ENCODE measurements at places on chromosomes 6 and 20.

DNA sequence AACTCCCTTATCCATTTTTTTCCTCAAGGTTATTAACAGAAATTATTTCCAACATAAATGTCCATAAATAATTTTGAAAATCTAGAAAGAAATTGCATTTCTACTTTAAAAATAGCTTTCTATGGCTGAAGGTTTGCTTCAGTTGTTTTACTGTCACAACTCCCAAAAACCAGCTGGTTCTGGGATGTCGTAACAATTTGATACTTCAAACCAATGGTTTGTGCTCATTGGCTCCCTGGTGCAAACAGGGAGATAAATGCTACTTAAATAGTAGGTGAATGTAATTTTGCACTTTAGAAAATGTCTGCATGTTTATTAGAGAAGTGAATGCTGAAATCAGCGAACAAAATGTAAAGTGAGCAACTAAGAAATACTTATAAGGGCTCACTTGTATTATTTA lies 31.1 kb downstream of the LAMA2 start:
- no peak for DNase-seq

DNA sequence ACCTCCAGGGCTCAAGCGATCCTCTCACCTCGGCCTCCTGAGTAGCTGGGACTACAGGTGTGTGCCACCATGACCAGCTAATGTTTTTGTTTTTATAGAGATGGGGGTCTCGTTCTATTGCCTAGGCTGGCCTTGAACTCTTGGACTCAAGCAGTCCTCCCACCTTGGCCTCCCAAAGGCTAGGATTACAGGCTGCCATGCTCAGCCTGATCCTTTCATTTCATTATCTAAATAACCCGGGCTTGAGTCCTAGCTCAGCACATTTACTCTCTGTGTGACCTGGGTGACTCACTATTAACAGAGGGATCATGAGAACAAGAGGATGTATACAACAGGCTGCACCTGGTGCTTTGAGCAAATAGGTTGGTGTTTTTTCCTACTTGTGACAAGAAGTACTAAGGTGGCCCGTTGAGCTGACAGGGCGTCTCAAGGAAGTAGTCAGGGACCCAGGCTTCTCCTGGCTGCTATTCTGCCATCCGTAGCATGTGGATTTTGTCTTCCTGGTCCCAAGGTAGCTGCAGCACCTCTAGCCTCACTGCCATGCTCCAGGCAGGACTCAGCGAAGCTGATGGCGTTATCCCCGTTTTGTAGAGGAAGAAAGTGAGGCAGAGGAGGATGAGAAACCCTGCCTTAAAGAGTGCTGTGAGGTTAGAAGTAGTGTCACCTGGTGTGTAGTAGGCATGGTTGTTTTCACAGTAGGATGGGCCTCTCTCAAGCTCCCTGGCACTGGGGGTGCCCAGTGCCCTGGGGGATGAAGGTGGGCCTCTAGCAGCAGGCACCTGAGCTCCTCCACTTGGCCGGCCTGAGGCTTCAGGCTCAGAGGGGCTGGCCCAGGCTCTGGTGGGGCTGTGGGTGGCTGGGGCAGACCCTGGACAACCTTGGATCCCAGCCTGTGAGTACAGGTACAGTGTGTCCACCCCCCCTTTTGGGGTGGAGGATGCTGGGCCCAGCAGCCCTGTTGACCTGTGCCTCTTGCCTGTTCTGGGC lies 62.4 kb downstream of the ADNP start:
- DNase-seq, result no peak

- no peak for DNase-seq
Measured at GRCh38 chr6:16141514-16141913, 12.6 kb downstream of the MYLIP start.

GRCh38 chr6:45377043-45377553 lies 636 bp downstream of the SUPT3H start:
- no peak for DNase-seq

- no peak for DNase-seq
Measured at GRCh38 chr6:89008001-89008814, 44.8 kb upstream of the RNGTT start.

DNA sequence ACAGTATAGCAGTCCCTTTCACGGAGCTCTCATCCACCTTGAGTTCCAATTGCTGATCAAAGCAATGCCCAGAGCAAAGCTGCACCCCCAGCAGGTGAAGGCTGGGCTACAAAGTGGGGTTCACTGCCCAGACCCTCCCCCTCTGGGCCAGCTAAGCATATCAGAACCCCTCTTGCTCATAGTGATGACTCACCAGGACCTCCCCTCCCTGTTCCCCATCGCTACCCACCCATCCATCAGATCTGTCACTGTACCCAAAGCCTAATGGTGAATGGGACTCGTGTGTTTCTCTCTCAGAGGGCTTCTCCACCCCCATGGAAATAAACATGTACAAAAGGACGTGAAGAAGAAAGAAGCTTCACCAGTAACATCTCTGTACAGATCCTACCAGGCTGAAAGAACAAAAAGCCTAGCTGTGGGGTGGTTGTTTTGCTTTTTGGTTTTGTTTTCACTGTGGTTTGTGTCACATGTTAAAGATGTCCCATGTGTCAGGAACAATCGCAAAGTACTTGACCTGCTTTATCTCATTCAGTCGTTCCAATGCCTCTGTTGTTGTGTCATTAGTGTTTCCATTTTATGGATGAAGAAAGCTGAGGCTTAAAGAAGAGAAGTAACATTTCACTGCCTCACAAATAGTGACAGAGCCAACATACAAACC lies 518.5 kb downstream of the CD83 start:
- no peak for DNase-seq

DNA sequence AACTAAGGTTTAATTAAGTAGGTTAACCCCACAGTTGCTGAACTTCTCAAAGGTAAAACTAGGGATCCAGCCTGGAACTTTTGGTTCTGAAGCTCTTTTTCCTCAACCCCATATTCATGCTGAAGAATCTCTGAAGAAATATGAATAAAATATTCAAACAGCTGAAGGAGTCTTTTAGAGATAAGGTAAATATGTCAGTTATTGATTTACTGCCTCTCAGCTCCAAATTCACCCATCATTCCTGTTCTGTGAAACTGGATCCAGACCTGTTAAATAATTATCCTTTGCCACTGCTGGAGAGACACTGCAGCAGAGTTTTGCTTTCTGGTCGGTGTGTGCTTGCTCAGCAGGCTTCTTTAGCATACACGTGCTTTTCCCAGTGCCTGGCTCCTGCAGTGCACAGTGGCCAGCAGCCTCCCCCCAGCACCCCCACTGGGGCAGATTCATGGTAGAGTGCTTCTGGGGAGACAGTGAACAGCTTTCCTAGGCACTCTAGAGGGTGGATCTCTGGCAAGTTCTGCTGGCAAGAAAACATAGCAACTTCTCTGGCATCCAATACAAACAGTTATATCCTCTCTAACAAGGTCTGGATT lies 62.0 kb upstream of the BCLAF1 start:
- no peak for DNase-seq

DNA sequence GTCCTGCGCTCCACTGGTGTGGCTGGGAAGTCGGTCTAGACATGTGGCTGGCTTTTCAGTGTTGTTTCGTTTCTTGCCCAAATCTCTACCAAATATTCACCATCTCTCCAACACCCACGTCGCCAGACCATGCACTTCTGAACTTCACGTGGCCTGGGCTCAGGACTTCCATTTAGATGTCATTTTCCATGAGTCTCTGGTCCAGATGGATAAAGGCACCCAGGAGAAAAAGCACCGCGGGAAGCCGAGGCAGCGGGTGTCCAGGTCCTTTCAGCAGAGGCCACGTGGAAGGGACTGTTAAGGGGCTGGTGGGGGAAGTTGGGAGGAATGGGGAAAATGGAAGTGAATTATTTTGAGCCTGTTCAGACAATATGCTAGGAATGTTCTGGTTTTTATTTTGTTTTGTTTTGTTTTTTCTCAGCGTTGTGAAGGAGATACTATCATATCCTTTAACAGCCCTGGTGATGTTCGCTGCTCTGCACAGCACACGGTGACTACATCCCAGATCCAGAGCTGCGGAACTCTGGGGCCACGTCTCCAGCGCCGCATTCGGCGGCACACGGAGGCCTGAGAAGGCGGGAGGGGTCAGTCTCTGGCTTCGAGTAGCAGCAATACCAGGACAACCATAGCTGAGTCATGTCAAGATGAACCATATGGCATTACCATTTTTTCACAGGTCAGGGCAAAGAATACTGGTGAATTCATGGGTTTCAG lies 230.3 kb downstream of the THBS2 start:
- no peak for DNase-seq
